ENCODE measurements at places on chromosomes 11 and 22. TPM values are rescaled to one million over a fixed set of nuclear protein-coding genes. Genes with fewer than 3 reads are reported as not detected.

The THYN1 gene
- total RNA-seq, result 62.6 TPM

The LRRC56 gene
- 2.1 TPM for total RNA-seq

The SCARF2 gene
- 23.1 TPM for total RNA-seq

The CREBZF gene
- 59.7 TPM for total RNA-seq

The C22orf31 gene
- not detected for total RNA-seq

The DUSP18 gene
- total RNA-seq, result 8.1 TPM

The HBD gene
- total RNA-seq, result not detected

The IRAG1 gene
- 6.1 TPM for total RNA-seq

The EFCAB6 gene
- total RNA-seq, result 2.3 TPM

The TMPRSS13 gene
- total RNA-seq, result not detected

The RRAS2 gene
- total RNA-seq, result 36.6 TPM
